ENCODE measurements at places on chromosomes 11 and 22.

DNA sequence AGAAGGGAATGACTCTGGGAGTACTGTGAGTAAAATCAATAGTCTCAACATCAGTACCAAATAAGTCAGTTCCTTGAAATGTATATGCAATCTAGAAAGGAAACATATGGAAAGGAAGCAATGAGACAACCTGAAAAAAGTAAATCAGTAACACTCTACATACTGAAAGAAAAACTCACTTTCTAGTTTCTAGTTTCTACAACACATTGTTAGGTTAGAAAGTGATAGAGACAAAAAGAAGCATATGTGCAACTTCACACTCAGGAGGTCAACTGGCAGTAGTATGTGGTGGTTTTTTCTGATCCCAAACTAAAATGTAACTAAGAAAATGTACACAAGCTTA, 156.5 kb upstream of the SOX6 start:
- DNase-seq: no peak

DNA sequence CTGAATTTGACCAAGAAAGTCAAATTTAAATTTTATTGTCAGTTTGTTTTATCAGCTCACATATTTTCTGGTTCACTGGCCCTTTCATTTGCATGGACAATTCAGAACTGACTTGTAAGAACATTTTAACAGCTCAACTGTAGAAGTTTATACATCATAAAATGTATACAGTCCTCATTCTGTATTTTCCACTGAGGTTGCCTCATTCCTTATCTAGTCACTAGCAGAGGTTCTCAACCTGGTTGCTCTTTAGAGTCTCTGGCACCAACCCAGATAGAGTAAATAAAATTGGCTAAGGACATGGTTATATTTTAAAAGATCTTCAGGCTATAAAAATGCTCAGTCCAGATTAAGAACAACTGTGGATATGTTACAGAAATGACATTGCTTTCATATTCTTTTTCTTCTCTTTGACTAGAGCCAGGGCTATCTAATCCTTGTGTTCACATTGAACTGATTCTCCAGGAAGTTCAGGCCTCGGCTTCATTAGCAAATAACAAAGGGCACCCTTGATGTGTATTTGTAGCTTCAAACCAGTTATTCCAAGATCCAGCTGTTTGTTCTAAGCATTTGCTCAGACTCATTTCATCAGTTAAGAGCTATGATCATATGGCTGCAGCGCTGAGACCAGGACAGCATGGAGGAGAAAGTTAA, 782.5 kb downstream of the ETS1 start:
- DNase-seq: no peak

GRCh38 chr11:76615950-76616349, 54.6 kb downstream of the LRRC32 start:
- DNase-seq: no peak

DNA sequence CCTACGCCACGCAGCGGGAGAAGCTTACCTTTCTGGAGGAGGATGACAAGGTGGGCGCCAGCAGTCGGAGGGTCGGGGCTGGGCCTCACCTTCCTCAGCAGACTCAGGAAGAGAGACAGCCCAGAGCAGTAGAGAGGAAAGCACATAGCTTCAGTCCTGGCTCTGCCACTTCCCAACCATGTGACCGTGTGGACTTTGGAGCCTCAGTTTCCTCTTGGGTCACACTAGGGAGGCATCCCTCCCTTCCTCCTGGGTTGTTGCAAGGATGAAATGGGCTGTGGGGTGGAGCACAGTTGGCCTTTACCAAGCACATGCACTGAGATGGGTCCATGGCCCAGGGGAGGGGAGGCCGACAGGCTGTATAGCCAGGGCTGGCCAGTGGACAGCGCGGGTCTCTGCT, 12.9 kb downstream of the DPP3 start:
- DNase-seq: no peak

GRCh38 chr11:116499396-116500003, 273.3 kb downstream of the BUD13 start:
- peak; percentile 76 for DNase-seq

DNA sequence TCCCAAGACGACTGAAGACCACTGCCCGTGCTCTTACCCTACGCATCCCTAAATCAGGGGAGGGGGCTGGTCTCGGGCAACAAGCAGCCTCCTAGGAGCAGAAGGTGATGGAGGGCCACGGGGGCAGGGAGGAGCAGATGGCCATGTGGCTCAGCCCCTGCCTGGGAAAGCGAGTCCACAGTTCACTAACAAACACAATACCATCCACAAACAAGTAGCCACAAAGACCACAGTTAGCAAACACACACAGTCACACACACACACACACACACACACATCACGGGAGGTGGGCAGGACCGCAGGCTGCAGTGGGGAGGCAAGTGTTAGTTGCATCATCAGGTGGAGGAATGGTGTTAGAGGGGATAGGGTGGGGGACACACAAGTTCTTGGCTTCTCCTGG, 13.2 kb upstream of the FXYD2 start:
- no peak for DNase-seq

DNA sequence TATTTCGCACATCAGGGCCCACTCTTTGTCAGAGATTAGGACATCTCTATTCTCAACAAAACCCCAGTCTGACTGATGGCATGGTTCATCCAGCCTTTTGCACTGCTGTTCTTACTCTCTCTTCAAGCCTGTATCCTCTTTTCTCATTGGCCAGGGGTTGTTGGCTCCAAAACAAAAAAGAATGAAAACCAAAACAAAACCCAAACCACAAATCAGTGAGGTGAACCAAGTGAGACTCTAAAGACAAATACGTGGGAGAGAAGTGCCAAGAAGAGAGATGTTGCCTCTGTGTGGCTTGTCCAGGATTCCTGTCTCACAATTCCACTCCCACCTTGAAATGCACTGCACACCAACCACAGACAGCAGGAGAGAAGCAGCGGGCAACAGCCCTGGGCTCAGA, 278.9 kb upstream of the NARS2 start:
- no peak for DNase-seq

DNA sequence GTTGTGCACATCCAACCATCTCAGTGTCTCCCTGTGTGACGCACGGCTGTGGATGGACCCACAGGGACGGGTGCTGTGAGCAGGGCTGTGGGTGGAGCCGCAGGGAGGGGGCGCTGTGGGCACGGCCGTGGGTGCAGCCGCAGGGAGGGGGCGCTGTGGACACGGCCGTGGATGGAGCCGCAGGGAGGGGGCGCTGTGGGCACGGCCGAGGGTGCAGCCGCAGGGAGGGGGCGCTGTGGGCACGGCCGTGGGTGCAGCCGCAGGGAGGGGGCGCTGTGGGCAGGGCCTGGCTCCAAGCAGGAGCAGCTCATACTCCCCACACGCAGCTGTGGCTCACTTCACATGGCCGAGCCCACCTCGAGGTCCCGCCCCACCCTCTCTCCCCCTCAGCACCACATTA, 6.0 kb upstream of the MAPK11 start:
- DNase-seq: no peak

GRCh38 chr11:4040461-4040860, 54.1 kb upstream of the RRM1 start:
- DNase-seq: no peak

- no peak for DNase-seq
Observed at GRCh38 chr22:39651053-39651996, 80.8 kb downstream of the CACNA1I start.

DNA sequence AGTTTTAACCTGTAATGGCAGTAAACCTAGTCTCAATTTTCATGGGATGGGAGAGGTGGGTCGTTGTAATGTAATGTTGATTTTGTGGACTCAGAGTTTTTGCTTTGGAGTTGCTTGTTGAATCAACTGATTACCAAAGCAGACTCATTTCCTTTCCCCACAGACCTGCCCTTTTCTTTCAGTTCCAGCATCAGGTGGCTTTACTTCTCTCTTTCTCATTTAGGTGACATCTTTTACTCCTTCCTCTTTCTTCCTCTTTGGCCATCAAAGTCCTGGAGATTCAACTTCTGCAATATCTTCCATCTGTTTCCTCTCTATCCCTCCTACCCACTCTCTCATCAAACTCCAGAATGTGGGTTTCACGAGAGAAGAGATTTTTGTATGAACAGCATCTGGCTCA, 313.9 kb downstream of the TMEM135 start:
- DNase-seq: no peak

GRCh38 chr22:39439170-39439569, 17.6 kb upstream of the MGAT3 start:
- DNase-seq: no peak

DNA sequence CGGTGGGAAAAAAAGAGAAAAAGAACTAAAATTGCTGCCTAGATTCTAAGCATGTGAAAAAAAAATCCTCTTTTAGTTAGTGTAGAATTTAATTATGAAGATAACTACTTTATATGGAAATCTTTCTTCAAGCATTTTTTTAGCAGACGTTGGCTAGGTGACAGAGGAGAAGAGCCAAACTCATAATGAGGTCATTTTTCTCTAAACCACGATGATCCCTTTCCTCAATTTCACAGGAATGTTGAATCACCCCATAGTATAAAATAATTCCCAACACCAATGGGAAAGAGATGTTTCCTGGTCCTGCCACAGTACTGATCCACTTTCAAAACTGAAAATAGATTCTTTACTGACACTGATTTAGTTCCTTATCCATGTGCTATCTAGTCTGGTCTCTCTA, 319.8 kb downstream of the DLG2 start:
- no peak for DNase-seq

DNA sequence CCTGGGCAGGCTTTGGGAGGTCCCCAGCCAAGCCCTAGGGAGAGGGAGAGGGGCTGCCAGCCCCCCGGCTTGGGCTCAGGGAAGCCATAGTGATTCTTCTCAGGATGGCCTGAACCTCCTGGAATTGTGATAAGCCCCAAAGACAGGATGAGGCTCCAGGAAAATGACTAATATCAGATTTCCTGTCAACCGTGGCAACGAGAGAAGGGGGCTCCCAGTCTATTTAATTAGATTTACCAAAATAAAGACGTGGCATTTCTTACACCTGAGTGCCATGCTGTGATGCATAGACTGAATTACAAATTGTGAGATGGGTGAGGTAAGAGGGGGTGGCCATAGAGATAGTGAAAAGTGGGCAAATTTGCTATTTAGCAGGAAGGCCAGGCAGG, 20.4 kb downstream of the SERPINH1 start:
- no peak for DNase-seq

DNA sequence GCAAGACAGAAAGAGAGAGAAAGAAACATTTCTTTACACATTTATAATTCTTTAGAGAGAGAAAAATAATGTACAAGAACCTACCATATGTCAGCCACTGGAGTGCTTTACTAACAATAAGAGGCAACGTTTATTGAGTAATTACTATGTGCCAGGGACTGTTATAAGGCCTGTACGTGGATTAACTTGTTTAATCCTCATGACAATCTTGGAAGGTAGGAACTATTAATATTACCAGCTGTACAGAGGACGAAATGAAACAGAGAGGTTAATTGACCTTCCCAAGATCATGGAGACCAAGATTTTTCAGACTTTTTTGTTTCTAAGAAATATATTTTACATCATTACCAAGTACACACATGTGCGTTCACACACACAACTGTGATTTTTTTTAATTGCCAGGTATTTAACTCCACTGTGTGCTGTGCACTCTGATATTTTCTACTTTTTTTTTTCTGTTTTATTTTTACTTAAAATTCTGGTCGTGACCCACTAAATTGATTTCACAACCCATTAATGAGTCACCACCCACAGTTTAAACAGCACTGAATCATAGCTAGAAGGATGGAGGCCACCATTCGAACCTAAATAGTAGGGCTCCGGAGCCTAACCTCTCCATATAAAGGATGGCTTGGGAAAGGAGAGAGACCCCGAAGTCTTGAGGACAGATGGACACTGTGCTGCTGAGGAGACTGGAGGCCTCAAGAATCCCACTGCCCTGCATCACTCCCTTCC, 21.4 kb downstream of the CREB3L1 start:
- DNase-seq: no peak

- no peak for DNase-seq
Observed at GRCh38 chr22:37174964-37175363, 13.1 kb downstream of the C1QTNF6 start.

DNA sequence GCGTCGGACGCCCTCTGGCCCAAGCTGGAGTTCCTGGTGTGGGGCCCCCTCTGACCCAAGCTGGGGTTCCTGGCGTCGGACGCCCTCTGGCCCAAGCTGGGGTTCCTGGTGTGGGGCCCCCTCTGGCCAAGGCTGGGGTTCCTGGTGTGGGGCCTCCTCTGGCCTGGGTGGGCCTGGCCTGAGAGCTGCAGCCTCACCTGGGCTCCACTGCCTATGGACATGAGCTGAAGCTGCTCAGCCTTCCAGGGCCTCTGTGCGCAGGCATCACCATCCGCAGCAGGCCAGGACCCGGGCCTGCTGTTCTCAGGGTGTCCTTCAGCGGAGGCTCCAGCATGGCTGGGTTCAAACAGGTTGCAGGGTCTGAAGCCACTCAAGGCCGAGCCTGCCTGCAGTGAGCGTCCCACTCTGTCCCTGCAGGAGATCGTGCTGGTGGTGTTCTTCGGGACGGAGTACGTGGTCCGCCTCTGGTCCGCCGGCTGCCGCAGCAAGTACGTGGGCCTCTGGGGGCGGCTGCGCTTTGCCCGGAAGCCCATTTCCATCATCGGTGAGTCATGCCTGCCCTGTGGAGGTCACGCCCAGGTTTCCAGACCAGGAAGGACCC, 125.5 kb downstream of the KCNQ1 start:
- DNase-seq: no peak

DNA sequence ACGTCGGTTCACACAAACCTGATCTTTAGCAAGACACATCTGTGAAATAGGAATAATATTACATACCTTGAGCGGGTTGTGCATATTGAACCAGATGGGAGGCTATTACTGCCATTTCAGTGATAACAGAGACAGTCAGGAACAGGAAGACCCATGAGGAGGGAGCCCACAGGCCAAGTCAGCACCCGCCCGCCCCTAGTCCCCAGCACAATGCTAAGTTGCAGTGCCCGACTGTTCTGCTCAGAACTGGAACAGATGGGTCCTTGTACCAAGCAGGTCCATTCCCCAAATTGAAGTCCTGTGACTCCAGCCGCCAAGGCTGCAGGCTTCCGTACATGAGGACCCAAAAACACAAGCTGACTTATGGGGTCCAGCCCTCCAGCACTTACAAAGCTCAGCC, 9.3 kb downstream of the CXCR5 start:
- DNase-seq: no peak

- no peak for DNase-seq
Observed at GRCh38 chr11:59849129-59849528, 3.8 kb upstream of the CBLIF start.

DNA sequence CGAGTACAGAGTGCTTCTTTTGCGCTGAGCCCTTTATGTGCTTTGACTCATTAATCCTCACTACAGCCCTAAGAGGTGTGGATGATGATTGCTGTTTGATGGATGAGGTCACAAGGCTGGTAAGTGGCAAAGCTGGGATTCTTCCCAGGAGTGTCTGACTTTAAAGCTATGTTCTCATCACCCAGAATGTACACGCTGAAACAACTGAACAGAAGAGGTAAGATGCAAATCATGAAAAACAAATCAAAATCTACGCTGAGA, 37.7 kb upstream of the CREB3L1 start:
- DNase-seq: no peak

DNA sequence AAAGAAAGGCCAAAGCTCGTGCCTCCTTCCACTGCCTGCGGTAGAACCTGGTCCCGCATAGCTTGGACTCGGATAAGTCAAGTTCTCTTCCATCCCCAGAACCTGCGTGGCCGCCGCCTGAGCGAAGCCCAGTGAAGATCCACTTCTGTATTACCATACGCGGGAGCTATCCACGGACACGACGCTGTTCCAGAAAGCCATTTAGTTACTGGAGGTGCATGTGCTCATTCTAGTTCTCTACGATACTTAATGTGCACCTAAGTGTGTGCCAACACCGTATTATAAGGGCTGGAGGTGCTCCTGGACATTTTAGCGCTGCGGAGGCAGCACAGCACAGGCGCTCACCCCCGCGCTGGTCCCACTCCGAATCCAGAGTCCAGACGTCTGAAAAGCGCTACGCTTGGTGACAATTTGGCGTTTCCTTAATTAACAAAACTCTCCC, 1.4 kb downstream of the WT1 start:
- no peak for DNase-seq
